Fibroblast of pulmonary artery (primary cell): ENCODE measurements at places on chromosomes 3 and 15.
A peak's percentile ranks its signal among the peaks of the same experiment; 100 is the strongest.

DNA sequence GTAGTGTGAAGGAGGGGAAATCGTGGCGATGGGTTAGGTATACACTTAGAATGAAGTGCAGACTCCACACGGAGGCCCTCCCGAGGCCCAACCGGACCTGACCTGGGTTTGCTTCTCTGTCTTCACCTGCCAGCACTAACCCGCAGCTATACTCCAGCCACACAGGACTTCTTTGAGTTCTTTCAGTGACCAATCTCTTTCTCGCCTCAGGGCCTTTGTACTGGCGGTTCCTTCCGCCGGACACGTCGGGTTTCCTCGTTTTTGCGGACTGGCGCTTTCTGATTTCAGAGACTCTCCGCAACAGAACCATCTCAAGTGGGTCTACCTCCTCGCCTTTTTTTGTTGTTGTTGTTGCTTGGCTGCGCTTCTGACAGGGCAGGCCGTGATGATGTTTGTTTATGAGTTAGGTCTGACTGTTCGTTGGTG is at the start of gene NEIL1:
Gene NEIL1 (plus strand): TSS at position 244 of the 426 bp plus-strand sequence. CDS start 1,867 bp downstream, outside the sequence.
- no peak for DNase-seq

- DNase-seq, result no peak
These were observed 61.0 kb upstream of the ANKRD28 start for GRCh38 chr3:15858547-15859506.

DNA sequence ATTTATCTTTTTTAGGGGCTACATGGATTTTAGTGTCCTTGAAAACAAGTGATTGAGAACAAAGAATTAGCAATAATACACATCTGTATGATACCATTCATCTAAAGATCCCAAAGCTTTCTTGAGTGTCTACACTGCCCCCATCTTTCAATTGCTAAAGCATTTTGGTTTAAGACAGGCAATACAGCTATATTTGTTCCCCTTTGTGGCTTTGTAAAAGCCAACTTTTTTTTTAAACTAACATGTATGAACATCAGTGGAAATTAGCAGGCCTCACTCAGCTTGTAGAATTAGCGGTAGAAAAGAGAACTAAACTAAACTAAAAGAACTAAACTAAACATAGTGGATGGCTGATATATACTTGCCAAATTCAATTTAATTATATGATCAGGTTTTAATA is 449.6 kb downstream of the MECOM start:
- DNase-seq, result no peak

- DNase-seq, result peak; percentile 33
These were observed 210.2 kb downstream of the THSD4 start for GRCh38 chr15:71325481-71325880.

DNA sequence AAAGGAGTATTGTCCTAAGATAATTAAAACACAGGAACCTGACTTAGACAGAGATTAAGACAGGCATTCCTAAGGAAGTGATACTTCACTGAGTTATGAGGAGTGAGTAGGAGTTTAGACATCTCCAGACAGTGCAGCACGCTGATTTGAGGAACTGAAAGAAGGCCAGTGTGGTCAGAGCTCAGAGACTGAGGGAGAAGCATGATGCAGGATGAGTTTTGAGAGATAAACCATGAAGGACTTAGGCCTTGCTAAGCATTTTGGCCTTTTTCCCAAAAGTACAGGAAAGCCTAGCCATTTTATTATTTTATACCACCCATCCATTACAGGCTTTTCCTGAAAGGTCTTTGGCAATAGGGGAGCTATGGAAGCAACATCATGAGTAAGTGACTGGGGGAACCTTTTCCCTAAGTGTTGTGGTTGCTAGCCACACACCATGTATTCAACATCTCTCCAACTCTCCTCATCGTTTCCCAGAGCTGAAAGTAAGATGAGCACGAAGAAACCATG is 375.6 kb upstream of the TPRG1 start:
- peak; percentile 96 for DNase-seq

- DNase-seq, result peak; percentile 53
These were observed 50.6 kb upstream of the PLXNA1 start for GRCh38 chr3:126932188-126932931.

- DNase-seq, result no peak
These were observed 32.6 kb downstream of the PPCDC start for GRCh38 chr15:75056036-75056435.

- DNase-seq, result peak; percentile 74
These were observed 504.2 kb upstream of the PROK2 start for GRCh38 chr3:72288955-72289691.

- DNase-seq, result no peak
These were observed 519.8 kb upstream of the GBE1 start for GRCh38 chr3:82281205-82281604.

GRCh38 chr3:14601692-14602005 is 49.9 kb upstream of the CCDC174 start:
- DNase-seq, result no peak

GRCh38 chr3:12907729-12908128 is 66.4 kb upstream of the RPL32 start:
- no peak for DNase-seq

DNA sequence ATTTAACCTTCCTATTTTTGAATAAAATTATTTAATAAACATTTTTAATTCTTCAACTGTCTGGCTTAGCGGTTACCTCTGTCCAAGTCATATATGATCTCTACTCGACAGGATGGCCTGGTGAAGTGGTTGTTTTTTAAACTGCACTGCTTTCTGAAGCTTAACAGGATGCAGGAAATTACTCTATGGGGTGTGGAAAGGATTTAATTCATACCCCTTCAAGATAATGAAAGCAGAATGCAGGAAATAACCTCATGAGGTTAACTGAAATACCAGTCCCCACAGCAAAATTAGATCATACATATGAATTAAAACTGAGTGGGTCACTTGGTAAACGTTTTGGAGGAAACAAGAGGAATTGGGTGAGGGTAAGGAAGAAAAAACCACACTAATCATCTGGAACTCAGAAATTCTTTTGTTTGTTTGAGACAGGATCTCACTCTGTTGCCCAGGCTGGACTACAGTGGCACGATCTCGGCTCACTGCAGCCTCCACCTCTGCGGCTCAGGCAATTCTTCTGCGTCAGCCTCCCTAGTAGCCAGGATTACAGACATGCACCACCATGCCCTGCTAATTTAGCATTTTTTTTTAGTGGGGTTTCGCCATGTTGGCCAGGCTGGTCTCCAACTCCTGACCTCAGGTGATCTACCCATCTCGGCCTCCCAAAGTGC is 50.1 kb downstream of the LYSMD4 start:
- peak; percentile 66 for DNase-seq

- DNase-seq, result no peak
These were observed 20.1 kb downstream of the CHRM5 start for GRCh38 chr15:33988384-33988783.

- peak; percentile 93 for DNase-seq
These were observed 12.6 kb upstream of the LCTL start for GRCh38 chr15:66578286-66578875.

DNA sequence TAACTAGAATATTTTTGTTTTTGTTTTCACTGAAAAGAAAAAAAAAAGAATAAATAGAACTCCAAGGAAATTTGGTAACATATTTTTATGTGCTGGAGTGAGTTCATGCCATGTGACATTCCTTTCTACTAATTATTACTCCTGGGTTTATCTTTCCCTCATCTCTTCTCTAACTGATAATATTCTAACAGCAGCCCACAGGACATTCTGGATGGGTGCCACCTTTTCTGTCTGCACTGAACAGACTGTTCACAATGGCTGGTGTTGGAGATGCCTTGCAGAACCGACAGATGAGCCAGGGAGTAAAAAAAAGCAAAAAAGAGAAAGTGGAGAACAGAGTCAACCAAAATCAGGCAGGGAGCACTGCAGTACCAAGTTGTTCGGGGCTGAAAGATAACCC is 151.3 kb downstream of the OR4M2 start:
- DNase-seq, result no peak

GRCh38 chr15:99305761-99306505 is 54.7 kb downstream of the LRRC28 start:
- DNase-seq, result peak; percentile 76

DNA sequence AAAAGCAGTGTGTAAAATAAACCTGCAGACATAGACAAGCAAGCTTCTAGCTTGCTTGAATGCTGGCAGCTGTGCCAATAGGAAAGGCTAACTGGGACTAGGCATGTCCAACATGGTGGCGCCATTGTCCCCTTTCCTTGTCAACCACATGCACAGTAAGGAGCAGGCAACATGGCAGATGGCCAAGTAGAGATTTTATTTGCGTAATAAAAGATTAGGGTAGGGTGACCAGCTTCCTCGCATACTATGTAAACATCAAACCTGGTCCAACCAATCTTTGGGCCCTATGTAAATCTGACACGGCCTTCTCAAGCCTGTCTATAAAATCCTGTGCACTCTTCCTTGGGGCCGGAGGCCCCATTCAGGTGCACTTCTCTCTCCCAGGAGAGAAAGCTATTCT is 575.4 kb upstream of the GOLIM4 start:
- DNase-seq, result no peak

- peak; percentile 95 for DNase-seq
These were observed 120.5 kb downstream of the XXYLT1 start for GRCh38 chr3:195150181-195151118.

- DNase-seq, result no peak
These were observed 9.2 kb downstream of the RAP2B start for GRCh38 chr3:153171256-153171655.

GRCh38 chr15:27059610-27060202 is 88.7 kb downstream of the GABRG3 start:
- DNase-seq, result peak; percentile 39

DNA sequence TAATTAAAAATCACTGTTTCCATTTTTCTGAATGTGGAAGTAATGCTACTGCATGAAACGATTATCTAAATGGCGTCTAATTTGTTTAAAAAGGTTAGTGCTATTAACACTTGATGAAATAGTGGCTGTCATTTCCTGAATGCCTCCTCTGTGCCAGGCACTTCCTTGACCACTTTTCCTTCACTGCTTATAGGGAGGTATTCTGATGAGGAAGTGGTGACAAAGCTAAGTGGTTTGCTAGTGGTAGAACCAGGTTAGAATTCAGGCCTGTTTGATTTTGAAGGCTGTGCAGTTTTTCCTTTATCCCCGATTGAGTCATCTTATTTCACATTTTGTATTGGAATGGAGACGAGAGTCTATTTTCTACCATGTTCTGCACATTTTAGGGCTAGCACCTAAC is 119.0 kb downstream of the USP13 start:
- no peak for DNase-seq

- peak; percentile 16 for DNase-seq
These were observed 1432.1 kb upstream of the GBE1 start for GRCh38 chr3:83193526-83193925.

- no peak for DNase-seq
These were observed 95.6 kb downstream of the FBLN2 start for GRCh38 chr3:13644341-13645117.

DNA sequence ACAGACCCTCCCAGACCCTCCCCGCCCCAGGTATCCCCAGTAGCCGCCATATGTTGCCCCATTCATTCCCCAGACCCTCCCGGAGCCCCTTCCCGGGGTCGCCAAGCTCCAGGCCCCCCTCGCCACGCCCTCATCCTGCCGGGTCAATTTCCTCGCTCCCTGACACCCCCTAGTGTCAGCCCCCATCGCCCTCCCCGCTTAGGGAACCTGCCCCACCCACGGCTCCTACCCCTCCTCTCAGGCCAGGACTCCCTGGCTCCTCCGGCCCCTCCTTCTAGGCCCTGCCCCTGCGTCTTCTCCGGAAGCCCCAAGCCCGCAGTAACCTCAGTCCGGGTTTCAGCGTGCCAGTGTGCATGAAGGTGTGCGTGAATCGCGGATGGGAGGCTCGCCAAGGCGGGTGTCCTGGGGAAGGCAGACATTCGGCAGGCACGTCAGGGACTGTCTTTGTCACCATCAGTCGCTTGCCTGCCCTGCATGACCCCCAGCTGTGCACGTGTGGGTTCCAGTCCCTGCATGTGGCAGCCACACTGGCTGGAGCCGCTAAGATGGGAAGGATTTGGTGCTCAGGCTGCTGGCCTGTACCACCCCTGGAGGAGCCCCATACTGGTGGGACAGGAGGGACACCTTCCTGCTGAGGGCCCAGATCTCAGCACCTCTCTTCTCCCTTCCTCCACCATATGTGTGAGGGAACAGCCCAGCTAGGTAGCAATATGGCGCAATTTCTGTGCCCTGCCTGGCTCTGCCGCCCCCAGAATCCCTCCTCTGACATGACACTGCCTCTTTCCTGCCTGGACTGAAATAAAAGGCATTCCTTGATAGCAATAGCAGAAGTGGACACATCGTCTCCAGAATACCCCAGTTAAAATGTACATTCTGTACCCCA is 693 bp downstream of the DISP2 start:
- no peak for DNase-seq

DNA sequence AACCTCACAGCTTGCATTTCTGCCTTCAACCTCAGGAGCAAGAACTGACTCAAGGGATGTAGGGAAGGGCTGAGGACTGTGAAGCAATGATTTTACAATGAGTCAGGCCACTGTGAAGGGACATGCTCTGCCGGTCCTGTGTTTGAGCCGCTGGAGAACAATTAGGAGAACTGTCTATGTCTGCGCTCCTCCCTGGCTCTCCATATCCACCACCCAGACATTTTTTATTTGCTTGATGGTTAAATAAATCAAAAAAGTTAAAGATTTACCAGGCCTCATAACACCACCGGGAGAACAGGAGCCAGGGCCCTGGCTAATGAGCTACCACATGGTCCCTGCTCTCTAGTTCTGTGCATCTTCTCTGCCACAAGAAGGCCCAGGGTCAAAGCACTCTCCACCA is 29.6 kb downstream of the SEC61A1 start:
- DNase-seq, result no peak

DNA sequence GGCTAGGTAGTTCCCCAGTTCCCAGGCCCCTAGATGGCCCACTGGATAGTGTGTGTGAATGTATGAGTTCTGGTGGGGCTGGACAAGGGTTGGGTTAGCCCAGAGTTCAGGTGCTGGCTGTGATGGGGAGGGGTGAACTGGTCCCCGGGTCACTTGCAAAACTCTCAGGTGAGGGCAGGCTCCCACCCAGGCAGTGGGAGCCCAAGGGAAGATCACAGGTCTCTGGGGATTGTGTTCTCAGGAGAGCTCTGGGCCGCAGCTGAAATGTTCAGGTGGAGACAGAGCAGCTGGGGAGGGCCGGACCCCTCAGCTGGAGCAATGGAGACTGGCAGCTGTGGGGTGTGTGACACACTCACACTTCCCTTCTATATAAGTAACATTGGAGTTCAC is 12.8 kb upstream of the FAM98B start:
- DNase-seq, result no peak

DNA sequence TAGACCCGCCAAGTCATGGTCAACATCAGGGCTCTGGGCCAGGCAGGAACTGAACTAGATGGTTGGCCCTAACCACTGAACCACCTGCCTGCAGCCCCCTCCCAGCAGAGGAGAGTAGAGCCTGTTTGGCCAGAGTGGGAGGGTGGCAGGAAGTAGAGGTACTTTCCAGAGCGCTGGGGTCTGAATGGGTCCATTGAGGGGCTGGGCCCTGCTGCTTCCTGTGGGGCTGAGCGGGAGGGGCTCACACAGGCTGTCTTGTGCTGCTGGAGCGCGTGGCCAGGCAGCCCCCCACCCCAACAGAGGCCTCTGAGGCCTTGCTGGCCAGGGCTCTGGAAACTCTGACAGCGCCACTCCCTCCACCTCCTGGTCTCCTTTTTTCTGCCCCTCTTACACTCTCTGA is 17.4 kb downstream of the CSPG4 start:
- DNase-seq, result no peak
